Vagina (tissue), 2 donors: ENCODE measurements at places on chromosomes 7 and 10. TPM values are rescaled to one million over a fixed set of nuclear protein-coding genes. Genes with fewer than 3 reads are reported as not detected.

MSMB gene
- total RNA-seq, result not detected

EN2 gene
- 0.98 TPM for total RNA-seq

GRCh38 chr10:65550761-65551160 is 1375.1 kb upstream of the LRRTM3 start:
- no peak overlapping the region for H3K4me3 ChIP-seq
- DNase-seq, result no peak
- H3K27ac ChIP-seq, result no peak overlapping the region
- no peaks in the 10 kb centered on the region for H3K4me1 ChIP-seq
- no peaks in the 10 kb centered on the region for H3K27me3 ChIP-seq
- no peaks in the 10 kb centered on the region for H3K36me3 ChIP-seq

GRCh38 chr7:102140952-102141370 is 145.7 kb upstream of the SH2B2 start:
- no peaks in the 10 kb centered on the region for H3K36me3 ChIP-seq
- no peak overlapping the region for H3K27ac ChIP-seq
- DNase-seq, result no peak
- H3K4me1 ChIP-seq, result no peaks in the 10 kb centered on the region
- no peaks in the 10 kb centered on the region for H3K27me3 ChIP-seq

EPHB6 gene
- total RNA-seq, result 68.3 TPM

GRCh38 chr10:120221873-120222485 is 235.0 kb upstream of the PLPP4 start:
- H3K36me3 ChIP-seq, result no peaks in the 10 kb centered on the region
- DNase-seq, result no peak
- no peak overlapping the region for H3K27ac ChIP-seq
- no peak overlapping the region for H3K4me3 ChIP-seq

DNA sequence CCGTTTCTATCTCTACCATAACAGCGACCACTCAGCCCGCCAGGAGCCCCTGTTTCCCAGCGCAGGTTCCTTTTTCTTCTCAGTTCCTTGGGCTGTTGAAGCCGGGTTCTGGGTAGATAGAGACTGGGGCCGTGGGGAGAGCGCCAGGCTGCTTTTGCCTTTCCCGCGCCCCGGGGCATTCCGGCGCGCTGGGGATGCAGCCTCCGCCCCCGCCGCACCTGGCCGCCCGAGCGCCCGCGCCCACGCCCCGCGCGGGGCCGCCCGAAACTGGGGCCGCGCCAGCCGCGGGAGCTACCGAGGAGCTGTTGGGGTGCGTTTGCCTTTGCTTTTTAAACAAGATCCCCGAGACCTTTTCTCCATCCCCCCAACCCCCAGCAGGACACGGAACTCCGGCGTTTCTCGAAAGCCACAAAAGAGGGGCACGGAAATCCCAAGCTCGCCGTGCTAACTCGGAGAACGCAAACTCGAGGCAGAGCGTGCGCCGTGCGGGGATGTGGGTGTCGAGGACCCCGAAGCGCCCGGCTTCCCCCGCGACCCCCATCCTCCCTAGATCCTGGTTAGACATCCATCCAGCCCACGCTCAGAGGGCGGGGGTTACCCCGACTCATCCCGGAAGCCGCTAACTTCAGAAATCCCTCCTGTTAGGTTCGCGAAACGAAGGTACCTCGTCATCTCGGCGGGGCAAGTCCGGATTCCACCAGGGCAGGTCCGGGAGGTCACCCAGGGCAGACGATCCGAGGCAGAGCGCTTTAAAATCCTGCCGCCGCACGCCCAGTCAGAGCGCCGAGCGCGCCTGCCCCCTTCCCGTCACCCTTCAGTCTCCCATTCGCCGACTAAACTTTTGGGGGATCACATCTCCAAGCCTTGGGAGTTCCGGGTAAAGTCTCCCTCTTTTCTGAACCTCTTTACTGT is 1.0 kb downstream of the GRM8 start:
- H3K4me1 ChIP-seq, result peaks cover 19% of the 10 kb centered on the region
- DNase-seq, result no peak
- H3K4me3 ChIP-seq, result peak overlapping the region; percentile 67

DNA sequence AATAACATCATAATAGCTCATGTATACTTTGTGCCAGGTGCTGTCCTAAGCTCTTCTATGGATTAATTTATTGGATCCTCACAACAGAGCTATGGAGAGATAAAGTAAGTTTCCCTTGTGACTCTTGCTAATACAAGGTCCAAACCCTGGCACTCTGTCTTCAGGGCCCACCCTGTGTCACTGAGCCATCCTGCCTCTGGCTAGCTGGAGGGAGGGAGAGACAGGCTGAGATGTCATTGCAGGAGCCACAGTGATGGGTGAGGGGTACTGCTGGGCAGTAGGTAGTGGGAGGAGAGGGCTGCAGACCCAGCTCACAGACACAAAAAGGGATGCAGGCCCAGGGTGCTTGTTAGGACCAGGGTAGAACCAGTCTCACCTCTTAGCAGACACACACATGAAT is 16.9 kb downstream of the GCK start:
- DNase-seq, result no peak
- H3K27ac ChIP-seq, result no peak overlapping the region
- H3K4me3 ChIP-seq, result no peak overlapping the region
